AG04450 (cell line): ENCODE measurements at places on chromosomes 4 and X.

DNA sequence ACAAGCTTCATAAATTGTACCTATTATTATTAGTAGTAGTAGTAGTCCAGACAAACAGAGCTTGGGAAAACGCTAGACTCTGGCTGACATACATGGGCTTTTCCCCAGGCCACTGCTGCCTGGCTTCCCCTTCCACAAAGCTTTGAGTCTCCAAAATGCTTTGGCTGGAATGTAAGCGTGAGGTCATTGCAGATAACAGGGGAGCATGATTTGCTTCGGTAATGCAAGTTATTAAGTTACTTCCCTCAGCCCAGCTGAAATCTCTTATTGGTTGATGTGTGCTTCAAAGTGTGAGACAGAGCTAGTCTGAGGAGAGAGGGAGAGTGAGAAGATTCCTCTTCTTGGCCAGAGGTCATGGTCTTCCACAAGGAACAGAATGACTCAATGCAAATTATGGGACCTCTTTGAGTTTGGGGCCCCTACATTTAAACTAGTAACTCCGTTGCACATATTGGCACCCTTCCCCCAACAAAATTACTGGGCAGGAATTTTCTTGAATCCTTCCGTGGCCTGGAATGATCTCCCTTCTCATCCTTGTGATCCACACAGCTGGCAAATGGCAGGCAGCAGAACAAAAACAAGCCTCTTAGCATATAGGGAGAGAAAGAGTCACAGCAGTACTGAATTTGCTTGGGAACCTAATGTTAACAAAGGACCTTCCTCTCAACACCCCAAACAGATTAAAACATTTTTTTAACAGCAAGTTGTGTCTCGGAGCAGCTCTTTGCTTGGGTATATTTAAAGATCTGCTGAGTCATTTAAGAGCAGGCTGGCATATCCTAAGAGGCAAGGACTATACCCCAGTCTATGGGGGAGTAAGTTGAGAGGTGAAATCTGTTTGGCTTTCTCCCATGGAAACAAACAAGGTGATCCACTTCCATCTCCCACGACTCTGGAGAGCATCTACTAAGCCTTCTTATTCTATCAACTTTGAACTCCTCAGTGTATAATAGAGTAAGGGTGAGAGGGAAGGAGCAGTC, 19.9 kb downstream of the AR start:
- no peak for DNase-seq

- no peak for DNase-seq
Observed at GRCh38 chr4:89739311-89739988, 97.5 kb downstream of the SNCA start.

GRCh38 chr4:76301068-76301774, 5.3 kb upstream of the STBD1 start:
- DNase-seq = peak; percentile 33

DNA sequence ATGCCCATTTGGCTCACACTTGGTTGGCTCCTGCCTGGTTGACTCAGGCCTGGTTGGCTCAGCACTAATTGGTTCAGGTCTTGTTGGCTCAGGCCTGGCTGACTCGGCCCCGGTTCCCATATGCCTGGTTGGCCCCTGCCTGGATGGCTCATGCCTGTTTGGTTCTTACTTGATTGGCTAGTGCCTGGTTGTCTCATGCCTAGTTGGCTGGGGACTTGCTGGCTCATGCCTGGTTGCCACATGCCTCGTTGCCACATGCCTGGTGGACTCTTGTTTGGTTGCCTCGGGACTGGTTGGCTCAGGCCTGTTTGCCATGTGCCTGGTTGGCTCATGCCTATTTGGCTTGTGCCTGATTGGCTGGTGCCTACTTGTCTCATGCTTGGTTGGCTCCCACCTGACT, 103.7 kb downstream of the APOOL start:
- no peak for DNase-seq

DNA sequence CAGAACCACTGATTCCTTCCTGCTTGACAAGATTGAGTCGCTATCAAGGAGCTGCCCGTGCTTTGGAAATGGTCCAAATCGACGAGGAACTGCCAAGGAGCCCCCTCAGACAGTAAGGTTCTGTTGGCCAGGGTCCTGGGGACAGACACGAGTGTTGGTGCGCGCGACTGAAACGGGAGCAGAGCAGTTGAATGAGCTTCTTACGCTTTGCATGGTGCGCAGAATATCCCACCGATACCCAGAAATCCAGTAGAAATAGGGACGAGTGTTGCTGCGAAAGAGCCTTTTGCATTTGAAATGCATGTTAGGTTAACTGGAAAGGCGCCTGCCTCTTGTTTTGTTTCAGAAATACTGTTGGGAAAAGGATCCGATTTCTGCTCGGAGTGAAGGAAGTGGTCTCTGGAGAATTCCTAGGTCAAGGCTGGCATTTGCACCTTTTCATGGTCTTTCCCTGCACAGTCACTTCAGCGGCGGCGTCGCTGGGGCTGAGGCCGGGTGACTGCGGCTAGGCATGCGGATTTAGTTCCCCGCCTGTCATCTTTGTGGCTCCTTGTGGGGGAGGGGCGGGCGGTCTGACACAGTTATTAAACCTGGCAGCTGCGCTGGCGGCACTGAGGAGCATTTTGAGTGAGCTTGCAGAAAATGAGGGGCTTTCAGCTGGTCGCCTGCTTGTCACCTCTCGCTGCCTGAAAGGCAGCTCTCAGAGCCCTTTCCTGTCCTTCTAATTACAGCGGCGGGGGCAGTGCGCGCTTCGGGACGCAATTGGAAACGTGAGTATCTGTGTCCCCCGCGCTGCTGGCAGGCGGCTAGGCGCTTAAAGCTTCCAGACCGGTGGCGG, 51.5 kb upstream of the TRIM2 start:
- DNase-seq = no peak

- no peak for DNase-seq
Observed at GRCh38 chr4:139584013-139584412, 28.0 kb upstream of the SETD7 start.

GRCh38 chr4:37993806-37994205, 33.6 kb downstream of the PTTG2 start:
- DNase-seq = no peak

- DNase-seq = no peak
Observed at GRCh38 chr4:65599340-65599739, 70.9 kb downstream of the EPHA5 start.

DNA sequence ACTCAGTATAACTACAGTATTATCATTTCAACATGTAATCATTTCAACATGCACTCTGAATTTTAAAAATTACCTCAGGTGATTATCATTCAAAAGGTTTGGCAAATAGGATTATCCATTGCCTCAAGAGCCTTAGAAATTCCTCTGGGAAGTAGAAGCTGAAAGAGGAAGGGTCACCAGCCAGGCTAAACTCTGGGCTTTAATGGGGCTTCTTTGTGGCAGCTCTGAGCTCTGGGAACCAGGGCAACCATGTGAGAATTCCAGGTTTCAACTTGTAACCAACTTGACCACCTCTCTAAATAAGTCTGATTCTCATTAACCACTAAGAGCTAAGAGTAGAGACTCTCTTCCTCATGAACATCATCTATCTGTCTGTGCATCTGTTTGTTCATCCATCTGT, 117.2 kb upstream of the MED14 start:
- no peak for DNase-seq

- DNase-seq = no peak
Observed at GRCh38 chr4:179880756-179881155, 2362.4 kb upstream of the TENM3 start.

DNA sequence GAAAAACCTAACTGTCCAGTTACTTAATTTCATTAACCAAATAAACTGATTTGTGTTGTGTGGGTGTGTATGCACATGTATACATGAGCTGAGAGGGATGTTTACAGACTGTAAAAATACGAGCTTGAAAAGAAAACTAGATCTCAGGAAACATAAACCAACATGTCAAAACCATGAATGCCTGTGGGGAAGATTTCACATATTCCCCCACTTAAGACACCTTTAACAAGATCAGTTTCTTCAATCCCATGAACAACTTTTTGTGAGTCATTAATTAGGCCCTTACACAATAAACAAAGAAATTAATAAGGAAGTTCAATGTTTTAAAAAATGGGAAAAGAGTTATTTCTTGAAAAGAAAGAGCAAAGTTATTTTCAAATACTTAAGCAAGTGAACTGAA, 170.8 kb downstream of the ZNF674 start:
- no peak for DNase-seq

GRCh38 chrX:152646961-152647360, 9.3 kb downstream of the GABRQ start:
- DNase-seq = no peak

GRCh38 chr4:168633064-168633463, 136.2 kb downstream of the PALLD start:
- no peak for DNase-seq

GRCh38 chr4:183909801-183910200, 4.7 kb downstream of the STOX2 start:
- no peak for DNase-seq

DNA sequence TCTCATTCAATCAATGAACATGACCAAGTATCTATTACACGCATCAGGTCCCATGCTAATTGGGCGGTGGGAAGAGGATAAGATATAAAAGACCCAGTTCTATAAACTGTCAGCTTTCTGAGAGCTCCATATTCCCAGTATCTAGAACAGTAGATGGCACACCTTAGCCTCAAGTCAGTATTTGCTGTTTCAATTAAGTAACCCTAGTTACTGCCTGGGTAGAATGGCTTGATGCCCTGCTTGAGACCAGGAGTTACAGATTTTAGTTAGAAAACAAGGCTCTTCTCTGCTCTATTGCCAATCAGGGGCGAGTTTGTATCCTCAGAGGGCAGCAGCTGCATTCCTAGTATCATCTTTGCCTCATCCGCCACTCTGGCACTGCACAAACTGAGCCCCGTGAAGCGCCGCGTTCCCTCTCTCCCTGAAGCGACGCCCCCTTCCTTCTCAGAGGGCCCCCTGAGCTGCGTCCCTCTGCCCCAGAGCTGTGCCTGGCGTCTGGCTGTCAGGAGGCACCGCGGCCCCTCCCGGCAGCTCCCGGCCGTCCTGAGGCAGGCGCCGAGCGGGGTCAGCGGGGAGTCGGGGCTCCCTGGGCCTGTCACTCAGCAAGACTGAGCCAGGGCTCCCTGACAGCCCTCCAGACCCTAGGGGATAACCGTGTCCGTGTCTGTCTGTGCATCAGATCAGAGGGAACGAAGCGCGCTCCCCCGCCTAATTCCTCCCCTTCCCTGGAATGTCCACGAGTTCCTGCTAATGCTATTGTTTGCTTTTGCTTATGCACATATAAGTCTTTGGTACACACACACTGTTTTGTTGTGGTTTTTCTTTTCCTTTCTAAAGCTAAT, 212.4 kb upstream of the TTC29 start:
- DNase-seq = no peak

GRCh38 chrX:71910986-71911730, 513 bp downstream of the NHSL2 start:
- no peak for DNase-seq

- DNase-seq = no peak
Observed at GRCh38 chr4:101910786-101911373, 120.3 kb downstream of the BANK1 start.

GRCh38 chrX:149511081-149511480, 6.0 kb upstream of the IDS start:
- DNase-seq = no peak

- no peak for DNase-seq
Observed at GRCh38 chr4:118825799-118826198, 10.1 kb downstream of the SEC24D start.

- no peak for DNase-seq
Observed at GRCh38 chr4:47661741-47662140, 176.1 kb downstream of the CORIN start.

DNA sequence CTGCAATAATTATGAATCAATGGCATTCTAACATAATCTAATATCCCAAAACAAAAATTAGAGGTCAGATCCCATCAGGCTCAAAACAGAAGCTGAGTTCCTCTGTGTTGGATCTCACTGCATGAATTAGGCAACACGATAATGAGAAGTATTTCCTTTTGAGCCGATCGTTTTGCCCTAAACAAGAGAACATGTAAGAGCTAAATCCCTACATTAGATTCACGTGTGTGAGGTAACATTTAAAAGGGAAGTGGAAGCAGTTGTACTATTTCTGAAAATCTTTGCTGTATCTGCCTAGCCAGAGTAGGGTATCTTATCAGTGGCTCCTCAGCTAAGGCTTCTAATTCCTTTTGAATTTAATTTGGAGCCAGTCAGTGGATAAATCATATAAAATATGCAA, 115.6 kb downstream of the C4orf51 start:
- no peak for DNase-seq

- no peak for DNase-seq
Observed at GRCh38 chrX:44344687-44345086, 1.2 kb upstream of the EFHC2 start.

- DNase-seq = no peak
Observed at GRCh38 chrX:154596290-154596929, 11.5 kb downstream of the CTAG1A start.

GRCh38 chr4:100696531-100696930, 178.7 kb upstream of the EMCN start:
- no peak for DNase-seq

DNA sequence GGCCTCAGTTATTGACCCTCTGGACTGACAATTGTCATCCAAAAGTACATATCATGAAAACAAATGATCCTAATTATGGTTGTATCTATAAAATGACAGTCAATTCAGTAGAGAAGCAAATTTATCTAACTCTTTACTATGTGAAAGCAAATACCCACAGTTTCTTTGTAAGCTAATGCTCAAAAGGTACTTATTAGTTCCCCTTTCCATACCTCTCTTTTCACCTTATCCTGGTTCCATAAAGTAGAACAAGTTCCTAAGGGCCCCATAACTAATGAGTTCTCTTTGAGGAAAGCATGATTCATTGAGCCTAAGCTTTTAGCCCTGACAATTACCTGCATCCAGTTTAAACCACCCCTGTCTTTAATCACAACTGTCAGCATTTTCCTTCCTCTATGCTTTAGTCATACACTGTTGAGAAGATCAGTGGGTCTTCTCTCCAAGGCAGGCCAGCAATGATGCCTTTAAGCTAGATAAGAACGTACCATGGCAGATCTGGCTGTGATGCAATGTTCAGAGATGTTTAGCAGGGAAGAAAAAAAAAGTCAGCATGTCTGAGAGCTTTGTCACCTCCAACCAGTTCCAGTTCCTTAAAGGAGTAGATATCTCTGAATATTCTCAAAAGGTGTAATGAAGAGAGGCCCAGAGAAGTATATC, 179.7 kb upstream of the RASGEF1B start:
- DNase-seq = no peak

- DNase-seq = no peak
Observed at GRCh38 chr4:123706973-123707372, 310.4 kb downstream of the SPRY1 start.

- DNase-seq = no peak
Observed at GRCh38 chrX:21989384-21989783, 42.7 kb upstream of the PHEX start.

GRCh38 chrX:100208076-100208475, 202.0 kb downstream of the PCDH19 start:
- DNase-seq = no peak

GRCh38 chr4:89922848-89923416, 28.3 kb downstream of the MMRN1 start:
- no peak for DNase-seq

DNA sequence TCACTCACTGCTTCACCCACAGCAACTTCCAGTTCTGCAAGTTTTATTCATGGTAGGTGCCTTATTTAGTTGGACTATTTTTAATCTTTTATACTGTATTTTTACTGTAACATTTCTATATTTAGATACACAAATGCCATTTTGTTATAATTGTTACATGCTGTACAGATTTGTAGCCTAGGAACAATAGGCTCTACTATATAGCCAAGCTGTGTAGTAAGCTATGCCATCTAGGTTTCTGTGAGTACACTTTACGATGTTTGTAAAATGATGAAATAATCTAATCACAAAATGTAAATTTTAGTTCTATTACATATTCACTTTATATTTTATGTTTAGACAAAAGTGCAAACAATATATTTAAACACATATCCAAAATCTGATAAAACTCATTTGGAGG, 1187.8 kb downstream of the TECRL start:
- DNase-seq = no peak
